Omental fat pad (tissue), 4 donors: ENCODE measurements at places on chromosomes 11 and 22.

- no peak for DNase-seq
Observed at GRCh38 chr11:115660030-115660805, 156.0 kb upstream of the CADM1 start.

GRCh38 chr11:35365961-35366360 lies 53.4 kb downstream of the SLC1A2 start:
- DNase-seq, result no peak

DNA sequence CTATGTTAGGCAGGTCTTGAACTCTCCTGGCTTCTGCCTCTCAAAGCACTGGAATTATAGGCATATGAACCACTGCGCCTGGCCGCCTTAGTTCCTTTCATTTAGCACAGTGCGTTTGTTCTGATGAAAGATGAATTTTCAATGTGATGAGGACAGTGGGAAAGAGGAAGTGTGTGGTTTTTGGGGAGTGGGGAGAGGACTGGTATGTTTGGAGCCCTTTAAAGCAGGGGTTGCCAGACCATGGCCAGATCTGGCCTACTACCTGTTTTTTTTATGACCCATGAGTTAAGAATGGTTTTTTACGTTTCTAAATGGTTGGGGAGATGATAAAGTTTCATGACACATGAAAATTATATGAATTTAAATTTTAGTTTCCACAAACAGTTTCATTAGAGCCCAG lies 12.5 kb downstream of the ATXN10 start:
- DNase-seq, result no peak

DNA sequence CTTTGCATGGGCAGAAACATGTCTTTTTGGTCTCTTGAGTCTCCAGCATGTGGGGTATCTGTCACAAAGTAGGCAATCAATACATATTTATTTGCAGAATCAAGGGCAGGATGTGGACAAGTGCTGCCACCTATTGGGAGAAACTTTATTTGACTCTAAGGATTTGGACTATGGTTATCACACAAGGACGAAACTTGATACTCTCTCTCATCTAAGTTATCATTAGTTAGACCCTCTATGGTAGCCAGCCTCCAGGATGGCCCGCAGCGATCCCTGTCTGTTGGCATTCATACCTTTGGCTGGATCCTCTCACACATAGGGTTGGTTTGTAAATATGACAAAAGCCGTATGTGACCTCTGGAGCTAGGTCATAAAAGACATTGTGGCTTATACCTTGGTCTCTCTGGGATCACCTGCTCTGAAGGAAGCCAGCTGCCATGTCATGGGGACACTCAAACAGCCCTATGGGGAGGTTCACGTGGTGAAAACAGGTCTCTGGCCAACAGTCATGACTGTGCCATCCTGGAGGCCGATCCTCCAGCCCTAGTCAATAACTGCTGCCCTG lies 1.1 kb upstream of the FBXO7 start:
- no peak for DNase-seq

DNA sequence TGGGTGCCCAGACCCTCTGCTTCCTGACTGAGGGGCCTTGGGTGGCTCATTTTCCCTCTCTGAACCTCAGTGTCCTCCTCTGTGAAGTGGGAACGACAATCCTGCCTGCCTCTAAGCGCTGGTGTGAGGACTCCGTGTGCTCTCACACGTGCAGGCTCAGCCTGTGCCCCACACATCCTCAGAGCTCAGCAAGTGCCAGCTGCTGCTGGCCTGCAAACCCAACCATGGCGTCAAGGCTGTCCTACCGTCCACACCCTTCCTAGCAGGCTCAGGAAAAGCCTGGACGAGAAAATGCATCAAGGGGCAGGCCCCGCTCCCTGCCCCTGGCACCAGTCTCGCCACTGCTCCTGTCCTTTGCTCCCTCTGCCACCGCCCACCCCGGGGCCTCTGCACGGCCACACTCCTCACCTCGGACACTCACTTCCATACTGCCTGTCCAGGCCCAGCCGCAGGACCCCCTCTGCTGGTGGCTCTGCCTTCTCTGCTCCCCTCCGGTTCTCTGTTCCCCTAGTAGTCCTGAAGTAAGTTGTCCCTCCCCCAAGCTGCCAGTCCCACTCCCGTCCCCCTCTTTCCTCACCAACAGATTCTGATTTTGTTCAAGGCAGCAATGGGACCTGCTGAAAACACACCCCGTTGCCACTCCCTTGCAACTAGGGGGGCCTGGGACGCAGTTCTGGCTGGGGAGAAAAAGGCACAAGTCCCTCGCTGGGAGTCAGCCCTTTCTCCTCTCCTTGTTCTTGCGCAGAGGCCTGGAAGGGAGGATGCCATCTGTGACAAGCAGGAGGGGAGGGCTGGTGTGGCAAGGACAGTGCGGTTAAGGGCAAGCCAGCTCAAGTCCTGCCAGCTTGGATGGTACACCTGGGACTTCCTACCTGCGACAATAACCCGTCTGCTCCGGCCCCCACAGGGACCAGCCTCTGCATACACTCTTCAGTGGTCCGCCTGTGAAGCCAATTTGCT lies 62.2 kb downstream of the ARFGAP3 start:
- no peak for DNase-seq

DNA sequence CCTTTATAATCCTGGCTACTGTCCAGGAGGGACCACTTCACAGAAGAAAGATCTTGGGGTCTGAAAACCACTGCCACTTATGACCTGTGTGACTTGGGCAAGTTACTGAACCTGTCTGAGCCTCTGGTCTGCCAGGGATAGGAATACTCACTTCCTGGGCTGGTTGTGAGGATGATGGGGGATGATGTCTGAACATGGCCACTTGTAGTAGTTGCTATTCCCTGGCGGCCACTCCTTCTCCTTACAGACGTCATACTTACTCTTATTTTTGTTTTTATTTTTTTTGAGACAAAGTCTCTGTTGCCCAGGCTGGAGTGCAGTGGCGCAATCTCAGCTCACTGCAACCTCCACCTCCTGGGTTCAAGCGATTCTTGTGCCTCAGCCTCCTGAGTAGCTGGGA lies 26.1 kb downstream of the CD82 start:
- no peak for DNase-seq

- no peak for DNase-seq
Observed at GRCh38 chr11:12807621-12808020, 133.4 kb downstream of the TEAD1 start.

DNA sequence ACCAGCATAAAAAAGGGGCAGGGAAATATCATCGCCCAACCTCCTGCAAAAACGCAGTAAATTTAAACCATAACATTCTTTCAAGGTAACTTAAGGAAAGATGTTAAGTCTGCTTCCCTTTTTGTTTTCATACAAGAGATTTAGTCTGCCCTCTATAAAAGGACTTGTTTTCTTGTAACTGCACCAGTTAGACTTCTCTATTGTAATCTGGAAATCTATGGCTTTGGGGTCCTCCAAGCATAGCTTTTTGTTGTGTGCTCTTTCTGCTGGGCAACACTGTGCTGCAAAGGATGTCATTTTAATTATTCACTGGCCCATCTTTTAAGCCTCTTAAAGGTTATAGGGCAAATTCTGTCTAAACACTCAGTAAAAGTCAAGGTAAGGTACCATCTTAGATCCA lies 136.0 kb downstream of the MAML2 start:
- DNase-seq, result no peak

DNA sequence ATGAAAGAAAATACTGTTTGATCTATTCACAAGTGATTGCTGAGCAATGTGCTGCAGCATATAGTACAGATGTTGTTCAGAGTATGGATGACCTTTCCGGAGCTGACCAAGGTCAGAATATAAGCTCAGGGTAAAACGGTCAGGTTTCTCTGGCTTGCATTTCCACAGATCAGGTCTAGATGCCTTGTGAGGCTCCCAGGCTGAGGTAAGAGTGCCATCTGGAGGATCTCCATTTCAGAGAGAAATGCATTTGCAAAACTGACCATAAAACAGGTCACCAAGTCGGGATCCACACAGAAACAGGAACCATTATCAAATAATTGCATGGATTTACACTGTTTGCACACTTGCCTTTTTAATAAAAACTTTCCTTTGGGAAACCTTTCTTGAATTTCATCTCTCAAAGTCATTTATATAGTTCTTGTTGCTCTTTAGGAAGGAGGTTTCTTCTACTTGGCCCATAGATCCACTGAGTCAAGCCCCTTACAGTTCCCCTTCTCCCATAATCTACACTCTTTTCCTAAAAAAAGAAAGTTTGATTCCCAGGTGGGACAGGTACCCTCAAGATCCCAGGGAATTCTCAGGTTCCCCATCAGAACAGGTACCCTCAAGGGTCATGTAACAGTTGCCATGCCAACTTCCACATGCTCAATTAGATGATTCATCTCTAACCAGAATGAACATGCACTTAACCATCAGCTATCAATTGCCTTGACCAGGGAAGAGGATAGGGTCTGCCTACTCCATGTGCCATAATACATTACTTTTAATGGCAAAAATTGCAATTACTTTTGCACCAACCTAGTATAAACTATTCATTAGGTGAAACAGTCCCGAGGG lies 25.0 kb upstream of the TMPRSS5 start:
- DNase-seq, result no peak

- no peak for DNase-seq
Observed at GRCh38 chr22:36663561-36663960, 40.0 kb downstream of the CACNG2 start.

DNA sequence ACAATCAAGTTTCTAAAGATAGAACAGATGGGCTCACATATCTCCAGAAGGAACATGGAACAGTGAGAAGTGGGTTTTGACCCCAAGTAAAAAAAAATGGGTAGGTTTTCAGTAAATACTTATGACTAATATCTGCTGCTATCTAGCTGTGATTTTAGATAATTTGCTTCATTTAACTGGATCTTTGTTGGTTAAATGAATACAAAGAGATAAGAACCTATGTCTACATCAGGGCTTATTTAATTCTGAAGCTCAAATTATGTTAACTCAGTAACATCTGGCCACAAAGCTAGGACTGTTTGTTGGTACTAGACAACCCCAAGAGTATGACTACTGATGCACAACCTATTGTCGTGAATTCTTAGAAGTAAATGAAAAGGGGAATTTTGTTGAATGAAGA lies 144.4 kb upstream of the SESN3 start:
- no peak for DNase-seq

DNA sequence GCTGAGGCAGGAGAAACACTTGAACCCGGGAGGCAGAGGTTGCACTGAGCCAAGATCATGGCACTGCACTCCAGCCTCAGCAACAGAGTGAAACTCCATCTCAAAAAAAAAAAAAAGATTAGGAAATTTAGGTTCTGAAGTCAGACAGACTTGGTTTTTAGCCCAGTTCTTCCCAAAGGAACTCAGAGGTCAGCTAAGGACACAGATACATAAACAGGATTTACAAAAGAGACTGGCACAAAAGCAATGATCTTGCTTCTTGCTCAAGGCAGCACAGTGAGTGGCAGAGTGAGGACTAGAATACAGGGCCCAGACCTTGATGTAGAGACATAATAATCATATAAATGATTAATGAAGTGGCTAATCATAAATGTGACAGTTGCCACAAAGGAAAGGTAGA lies 25.4 kb upstream of the RRAS2 start:
- DNase-seq, result no peak

DNA sequence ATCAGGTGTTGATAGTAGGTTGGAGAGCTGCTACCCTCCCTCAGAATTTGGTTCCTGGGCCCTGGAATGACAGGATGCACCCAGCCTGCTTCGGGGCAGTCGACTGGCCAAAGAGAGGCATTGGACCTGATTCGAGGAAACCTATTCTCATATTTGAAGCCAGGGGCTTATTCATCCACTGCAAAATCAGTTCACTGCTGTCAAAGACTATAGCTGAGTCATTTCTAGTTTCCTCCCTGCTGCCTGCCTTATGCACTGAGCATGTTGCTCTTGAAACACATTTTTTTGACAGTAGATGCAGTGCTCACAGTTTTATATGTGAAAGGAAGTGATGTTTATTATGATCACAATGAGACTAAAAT lies 565.4 kb downstream of the ETS1 start:
- DNase-seq, result no peak

DNA sequence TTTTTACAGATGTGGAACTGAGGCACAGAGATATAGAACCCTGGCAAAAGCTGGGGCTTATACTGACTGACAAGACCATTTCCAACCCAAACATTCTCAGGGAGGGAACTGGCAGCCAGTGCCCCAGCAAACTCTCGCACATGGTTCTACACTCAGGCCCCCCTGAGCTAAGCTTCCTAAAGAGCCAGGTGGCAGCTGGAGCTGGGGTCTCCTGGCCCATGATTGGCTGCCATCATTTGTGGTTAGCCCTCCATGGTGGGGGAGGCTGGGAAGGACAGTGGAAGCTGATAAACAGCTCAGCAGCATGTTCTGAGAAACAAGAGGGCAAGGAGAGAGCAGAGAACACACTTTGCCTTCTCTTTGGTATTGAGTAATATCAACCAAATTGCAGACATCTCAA lies at the start of gene RAG1:
RAG1 (plus strand) TSS at position 314 of the 400 bp plus-strand sequence. CDS start 5,298 bp downstream, outside the sequence.
- DNase-seq, result no peak

- DNase-seq, result no peak
Observed at GRCh38 chr11:117419482-117420142, 92.0 kb downstream of the CEP164 start.
